ENCODE measurements at places on chromosomes 7 and 10. TPM values are rescaled to one million over a fixed set of nuclear protein-coding genes. Genes with fewer than 3 reads are reported as not detected.

Gene NEUROD6
- not detected for total RNA-seq

GRCh38 chr10:73136627-73137026, 26.4 kb downstream of the NUDT13 start:
- no peak for DNase-seq

DNA sequence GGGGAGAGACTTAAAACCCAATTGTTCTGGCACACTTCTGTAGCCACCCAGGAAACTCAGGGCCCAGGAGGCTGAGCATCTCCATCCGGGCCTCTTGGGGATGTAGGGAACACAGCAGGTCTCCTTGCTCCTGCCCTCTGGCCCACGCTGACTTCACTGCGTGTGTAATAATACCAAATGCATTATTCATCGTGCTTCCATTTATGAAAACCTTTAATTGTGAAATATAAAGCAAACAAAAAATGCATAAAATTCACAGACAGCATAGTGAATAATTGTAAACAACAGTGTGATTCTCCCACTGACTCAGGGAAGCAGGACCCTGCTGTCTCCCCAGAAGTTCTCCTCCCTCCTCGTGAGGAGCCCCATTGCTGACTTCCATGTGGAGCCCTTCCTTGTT, 70.3 kb upstream of the SHH start:
- DNase-seq = no peak

- DNase-seq = no peak
Observed at GRCh38 chr7:138842111-138842510, 44.1 kb upstream of the ATP6V0A4 start.

DNA sequence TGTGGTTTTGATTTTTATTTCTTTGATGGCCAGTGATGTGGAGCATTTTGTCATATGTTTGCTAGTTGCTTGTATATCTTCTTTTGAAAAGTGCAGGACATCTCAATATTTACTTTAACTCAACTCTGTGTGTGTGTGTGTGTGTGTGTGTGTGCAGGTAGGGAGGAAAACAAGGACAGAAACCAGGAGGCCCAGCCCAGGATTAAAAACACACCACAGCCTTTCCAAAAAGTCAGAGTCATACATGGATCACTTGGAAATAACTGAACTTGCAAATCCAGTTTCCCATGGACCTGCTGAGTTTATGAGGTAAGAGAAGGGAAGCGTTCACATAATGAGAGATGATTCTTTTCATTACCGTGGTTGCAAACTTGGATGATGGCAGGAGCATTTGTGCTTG, 189.9 kb upstream of the LYZL1 start:
- DNase-seq = no peak

- DNase-seq = no peak
Observed at GRCh38 chr7:23471106-23471859, 992 bp upstream of the IGF2BP3 start.

DNA sequence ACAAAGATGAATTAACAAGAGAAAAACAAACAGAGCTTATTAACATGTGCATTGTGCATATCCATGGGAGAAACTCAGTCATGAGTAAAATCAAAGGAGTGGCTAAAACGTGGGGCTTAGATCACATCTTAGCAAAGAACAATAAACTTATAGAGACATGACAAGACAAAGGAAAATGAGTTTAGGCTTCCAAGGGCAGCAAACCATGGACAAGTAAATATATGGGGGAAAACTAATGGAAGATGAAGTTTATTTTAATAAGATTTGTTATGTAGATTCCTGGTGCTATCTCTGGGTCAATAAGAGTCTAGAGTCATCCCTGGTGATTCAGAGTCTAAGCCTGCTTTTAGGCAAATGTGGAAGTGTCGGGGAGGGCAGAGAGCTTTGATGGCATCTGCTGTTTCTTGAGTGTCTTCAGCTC, 87.2 kb upstream of the PLPP4 start:
- no peak for DNase-seq

- no peak for DNase-seq
Observed at GRCh38 chr10:131199646-131200045, 111.9 kb downstream of the TCERG1L start.
